Lung microvascular endothelial cell (primary cell): ENCODE measurements at places on chromosomes 12 and 14. TPM values are rescaled to one million over a fixed set of nuclear protein-coding genes. Genes with fewer than 3 reads are reported as not detected.

SLC2A13 gene
- 3.7 and 6.9 TPM in 2 replicates for total RNA-seq

RIMBP2 gene
- not detected in 2 replicates for total RNA-seq

GNB3 gene
- 0.22 and 0.40 TPM in 2 replicates for total RNA-seq

ATL1 gene
- total RNA-seq = 0.40 and 0.87 TPM in 2 replicates

AQP2 gene
- total RNA-seq = not detected in 2 replicates

LRFN5 gene
- not detected in 2 replicates for total RNA-seq

SAMD15 gene
- 0.40 and 0.44 TPM in 2 replicates for total RNA-seq

DAO gene
- not detected in 2 replicates for total RNA-seq

RND1 gene
- total RNA-seq = 1.4 and 3.5 TPM in 2 replicates

TNFAIP2 gene
- total RNA-seq = 21.0 and 46.0 TPM in 2 replicates

MSRB3 gene
- 33.8 and 44.2 TPM in 2 replicates for total RNA-seq

DNA sequence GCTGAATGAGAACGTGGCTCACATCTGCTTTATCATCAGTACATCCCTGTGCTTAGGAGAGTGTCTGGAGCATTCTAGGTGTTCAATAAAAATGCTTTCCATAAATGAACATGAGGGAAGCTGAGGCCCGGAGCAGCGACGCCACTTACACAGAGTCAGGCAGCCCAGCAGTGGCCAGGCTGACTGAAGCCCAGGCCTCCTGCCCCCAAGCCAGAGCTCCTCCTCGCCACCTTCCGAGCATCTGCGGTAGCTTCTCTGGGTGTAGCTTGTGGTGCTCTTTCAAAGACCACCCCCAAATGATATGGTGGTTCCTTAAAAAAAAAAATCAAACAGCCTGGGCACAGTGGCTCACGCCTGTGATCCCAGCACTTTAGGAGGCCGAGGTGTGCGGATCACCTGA lies 88.8 kb downstream of the FBXL14 start:
- no peak for DNase-seq

DNA sequence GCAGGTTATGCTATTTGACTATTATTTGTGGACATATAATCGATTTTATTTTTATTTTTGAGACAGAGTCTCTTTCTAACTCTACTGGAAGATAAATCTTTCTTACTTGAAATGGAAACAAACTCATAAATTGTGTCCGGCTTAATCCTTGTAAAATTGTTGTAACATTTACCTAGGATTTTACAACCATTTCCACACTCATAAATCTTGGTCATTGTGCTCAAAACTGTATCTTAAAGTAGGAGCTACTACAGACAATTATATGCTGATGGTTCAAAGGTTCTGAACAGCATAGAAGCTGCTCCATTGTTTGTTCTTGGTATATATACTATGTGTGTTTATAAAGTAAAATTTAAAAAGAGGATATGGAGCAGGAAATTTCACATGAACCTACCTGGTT lies 4.6 kb upstream of the ARF6 start:
- DNase-seq = no peak

DNA sequence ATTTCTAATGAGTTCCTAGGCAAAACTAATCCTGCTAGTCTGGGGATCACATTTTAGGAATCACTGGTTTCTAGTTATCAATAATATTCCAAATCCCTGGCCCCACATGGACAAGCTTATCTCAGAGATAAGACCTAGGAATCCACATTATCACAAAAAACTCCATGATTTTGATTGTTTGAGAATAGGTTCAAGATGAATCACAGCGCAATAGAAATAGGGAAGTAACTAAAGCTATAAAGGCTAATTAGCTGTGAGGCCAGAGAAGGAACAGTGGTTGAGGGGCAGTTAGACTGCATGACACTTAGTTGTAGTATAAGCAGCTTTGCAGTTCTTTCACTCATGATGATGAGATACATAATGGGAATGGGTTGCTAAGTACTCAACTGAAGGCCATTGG lies 13.1 kb upstream of the ATP5F1B start:
- no peak for DNase-seq

GRCh38 chr12:1912580-1913376 lies 5.7 kb downstream of the CACNA2D4 start:
- no peak for DNase-seq

- peak; percentile 87 for DNase-seq
These were observed at the start of gene RASSF8 for GRCh38 chr12:25958428-25959070. Gene RASSF8 (plus strand): TSS chr12:25958682. CDS start chr12:26055344, 96,662 bp downstream.

GRCh38 chr12:120399531-120399930 lies 30.6 kb upstream of the MSI1 start:
- DNase-seq = no peak

GRCh38 chr14:95529216-95529615 lies 5.6 kb upstream of the GLRX5 start:
- no peak for DNase-seq

DNA sequence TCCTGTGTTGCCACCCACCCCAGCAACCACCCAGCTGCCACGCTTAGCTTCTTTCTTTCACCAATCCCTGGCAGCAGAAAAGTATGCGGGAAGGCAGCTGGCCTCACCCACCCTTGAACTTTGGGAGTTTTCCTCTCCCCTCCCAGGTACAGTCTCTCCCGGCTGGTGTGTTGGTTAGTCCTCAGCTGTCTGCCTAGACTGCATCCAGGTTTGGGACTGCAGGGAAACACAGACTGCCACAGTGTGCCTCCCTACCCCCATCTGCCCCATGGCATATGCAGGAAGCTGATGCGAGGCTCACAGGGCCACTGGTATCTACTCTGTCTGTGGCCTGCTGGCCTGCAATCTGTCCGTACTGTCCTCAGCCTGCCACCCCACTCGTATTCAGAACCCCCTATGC lies 2.1 kb downstream of the CD9 start:
- DNase-seq = peak; percentile 46

DNA sequence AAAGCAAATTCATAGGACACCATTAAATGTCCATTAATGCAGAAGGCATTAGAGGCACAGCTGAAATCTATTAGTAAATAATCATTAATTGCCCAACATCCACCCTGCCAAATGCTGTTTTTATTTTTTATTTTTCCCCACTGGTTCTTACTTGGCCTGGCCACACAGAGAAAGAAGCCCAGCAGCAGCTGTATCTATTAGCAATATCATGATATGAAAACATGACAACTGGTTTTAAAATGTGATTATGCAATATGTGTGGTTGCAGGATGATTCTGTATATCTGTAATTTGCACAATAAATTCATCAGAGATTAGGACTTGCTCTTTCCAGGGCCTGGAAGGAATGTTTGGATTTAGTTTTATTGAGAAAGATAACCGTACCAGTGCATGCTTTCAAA lies 44.9 kb downstream of the SIX6 start:
- DNase-seq = no peak

DNA sequence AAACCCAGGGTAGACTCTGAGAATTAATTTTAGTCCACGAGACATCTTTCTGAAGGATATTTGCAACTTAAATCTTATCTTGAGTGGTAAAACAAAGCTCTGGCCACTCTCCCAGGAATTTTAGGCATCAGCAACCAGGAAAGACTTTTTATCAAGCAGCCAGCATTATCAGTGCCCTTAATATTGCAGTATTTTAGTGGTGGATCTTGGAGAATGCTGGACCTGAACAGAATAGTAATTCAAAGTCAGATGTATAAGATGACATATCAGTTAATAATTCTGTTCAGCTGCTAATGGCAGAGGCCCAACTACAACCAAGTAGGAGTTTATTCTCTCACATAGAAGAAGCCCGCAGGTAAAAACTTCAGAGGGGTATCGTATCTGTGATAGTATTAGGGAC lies 59.0 kb upstream of the CRY1 start:
- no peak for DNase-seq

- no peak for DNase-seq
These were observed 5.0 kb downstream of the IGF1 start for GRCh38 chr12:102475355-102475754.

GRCh38 chr12:92061061-92061460 lies 84.6 kb downstream of the BTG1 start:
- no peak for DNase-seq

GRCh38 chr12:127642208-127642607 lies 624.8 kb upstream of the TMEM132C start:
- no peak for DNase-seq

- peak; percentile 51 for DNase-seq
These were observed 73.4 kb downstream of the DUSP6 start for GRCh38 chr12:89278862-89279261.

GRCh38 chr12:28586481-28586880 lies 396.2 kb downstream of the CCDC91 start:
- DNase-seq = no peak

DNA sequence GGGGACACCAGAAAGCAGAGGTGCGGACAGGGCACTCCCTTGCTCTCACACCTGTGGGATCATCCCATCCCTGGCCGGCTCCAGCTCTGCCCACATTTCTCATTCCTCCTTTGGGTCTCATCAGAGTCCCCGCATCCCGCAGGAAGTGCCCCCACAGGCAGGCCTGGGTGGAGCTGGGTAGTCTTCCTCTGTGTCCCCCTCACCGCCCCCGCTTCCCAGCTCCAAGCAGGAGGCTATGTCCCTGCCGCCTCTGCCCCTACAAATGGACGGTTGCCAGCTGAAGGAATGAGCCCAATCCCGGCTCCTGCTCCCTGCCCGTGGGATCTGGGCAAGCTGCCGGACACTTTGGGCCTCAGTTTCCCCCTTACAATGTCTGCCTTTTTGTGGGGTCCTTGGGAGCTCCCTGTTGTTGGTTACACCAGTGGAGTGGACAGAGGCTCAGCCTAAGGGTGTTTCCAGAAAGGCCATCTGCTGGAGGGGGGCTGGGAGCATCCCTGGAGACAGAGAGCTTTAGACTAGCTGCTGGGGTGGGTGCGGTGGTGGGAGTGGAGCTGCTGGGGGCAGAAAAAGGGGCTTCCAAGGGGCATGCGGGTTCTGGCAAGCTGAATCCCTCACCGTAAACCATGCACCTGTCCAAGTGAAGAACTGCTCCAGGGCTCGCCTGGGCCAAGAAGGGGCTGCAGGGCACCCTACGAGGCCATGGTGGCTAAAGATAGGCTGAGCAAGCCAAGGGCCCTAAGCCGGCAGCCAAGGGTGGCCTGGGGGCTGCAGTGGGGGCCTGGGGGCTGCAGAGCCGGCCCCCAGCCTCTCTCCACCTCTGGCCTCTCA lies 7.9 kb upstream of the GPR132 start:
- DNase-seq = no peak

DNA sequence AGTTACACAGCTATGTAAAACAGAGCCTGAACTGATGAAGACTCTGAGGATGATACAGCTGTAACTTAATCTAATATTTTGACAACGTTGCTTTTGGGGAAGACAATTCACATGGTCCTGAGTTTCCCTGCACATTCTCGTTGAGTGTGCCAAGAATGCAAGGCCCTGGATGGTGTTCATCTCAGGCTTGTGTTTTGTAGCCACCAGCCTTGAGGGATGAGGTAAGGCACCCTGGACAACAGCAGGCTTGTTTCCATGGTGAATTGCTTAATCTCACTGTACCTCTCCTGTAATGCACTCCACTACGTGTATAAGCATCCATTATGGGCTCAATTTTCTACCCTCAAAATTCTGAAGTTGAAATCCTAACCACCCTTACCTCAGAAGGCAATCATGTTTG lies 2.1 kb downstream of the CATSPERB start:
- no peak for DNase-seq

DNA sequence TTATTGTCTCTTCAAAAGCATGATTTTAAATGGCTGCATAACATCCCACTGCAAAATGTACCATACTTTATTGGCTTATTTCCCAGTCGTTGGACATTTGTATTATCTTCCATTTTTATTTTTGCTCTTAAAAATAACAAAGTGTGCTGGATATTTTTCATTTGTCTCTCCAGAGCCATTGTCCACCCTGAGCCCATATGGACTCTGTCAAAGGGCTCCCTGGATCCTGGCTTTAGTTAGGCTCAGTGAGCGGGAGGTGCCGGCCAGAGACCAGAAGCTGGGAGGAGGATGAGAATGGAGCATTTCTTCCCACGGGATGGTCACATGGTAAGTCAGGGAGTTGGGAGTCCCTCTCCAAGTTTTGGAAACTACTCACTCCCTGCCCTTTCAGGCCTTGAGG lies 296.9 kb downstream of the NUAK1 start:
- DNase-seq = no peak

DNA sequence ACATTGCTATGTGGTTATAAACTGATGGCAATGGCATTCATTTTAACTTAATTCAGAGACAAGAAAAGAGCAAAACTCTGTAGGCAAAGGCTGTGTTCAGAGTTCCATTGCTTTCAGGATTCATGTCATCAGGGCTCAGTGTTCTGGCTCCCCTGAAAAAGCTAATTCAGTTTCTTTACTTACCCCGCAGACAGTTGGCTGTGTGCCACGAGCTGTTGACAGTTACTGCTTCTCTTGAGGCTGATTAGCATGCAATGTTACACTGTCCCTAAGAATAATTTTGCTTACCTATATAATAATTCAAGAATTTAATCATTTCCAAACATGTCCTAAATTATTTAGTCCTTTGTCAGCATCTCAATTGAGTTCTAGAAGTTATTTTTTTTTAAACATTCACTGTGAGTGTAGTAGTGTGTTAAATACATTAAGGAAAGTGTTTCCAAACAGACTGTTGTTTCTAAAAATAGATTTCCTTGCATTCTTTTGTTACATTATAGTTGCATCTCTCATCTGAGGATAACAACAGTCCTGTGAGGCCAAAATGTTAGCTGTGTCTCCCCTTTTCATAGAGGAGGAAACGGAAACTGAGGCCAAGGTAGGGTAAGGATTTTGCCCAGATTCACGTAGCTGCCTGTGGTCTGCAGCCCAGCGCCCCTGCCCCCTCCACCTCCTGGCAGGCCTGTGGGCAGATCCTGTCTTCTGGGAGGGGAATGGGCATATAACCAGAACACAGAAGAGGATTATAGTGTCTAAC lies 98.6 kb downstream of the PELI2 start:
- DNase-seq = peak; percentile 35

- peak; percentile 40 for DNase-seq
These were observed 128.5 kb downstream of the HMGA2 start for GRCh38 chr12:65952737-65953209.

DNA sequence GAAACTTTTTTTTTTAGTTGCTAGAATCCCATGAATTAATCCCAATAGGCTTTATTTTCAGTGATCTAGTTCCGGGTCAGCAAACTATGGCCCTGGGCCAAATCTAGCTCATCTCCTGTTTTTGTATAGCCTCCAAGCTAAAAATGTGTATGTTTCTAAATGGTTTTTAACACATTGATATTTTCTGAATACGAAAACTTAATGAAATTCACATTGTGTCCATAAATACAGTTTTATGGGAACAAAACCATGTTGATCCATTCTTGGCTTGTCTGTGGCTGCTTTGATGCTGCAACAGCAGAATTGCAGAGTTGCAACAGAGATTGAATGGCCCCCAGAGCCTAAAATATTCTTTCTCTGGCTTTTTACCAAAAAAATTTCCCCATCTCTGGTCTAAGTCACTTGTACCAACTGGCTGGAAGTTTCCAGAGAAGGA lies 47.5 kb downstream of the ZNF664 start:
- DNase-seq = no peak

GRCh38 chr12:69569236-69569635 lies 16.0 kb upstream of the CCT2 start:
- no peak for DNase-seq

GRCh38 chr12:113896194-113896593 lies 69.9 kb downstream of the RBM19 start:
- no peak for DNase-seq

- DNase-seq = no peak
These were observed 1.3 kb downstream of the C12orf75 start for GRCh38 chr12:105331805-105332251.
